ENCODE measurements at places on chromosomes 12 and 14.

GRCh38 chr12:105466901-105467598 is 136.6 kb downstream of the C12orf75 start:
- no peak for DNase-seq

- no peak for DNase-seq
Measured at GRCh38 chr12:57586128-57586527, 4.9 kb upstream of the PIP4K2C start.

DNA sequence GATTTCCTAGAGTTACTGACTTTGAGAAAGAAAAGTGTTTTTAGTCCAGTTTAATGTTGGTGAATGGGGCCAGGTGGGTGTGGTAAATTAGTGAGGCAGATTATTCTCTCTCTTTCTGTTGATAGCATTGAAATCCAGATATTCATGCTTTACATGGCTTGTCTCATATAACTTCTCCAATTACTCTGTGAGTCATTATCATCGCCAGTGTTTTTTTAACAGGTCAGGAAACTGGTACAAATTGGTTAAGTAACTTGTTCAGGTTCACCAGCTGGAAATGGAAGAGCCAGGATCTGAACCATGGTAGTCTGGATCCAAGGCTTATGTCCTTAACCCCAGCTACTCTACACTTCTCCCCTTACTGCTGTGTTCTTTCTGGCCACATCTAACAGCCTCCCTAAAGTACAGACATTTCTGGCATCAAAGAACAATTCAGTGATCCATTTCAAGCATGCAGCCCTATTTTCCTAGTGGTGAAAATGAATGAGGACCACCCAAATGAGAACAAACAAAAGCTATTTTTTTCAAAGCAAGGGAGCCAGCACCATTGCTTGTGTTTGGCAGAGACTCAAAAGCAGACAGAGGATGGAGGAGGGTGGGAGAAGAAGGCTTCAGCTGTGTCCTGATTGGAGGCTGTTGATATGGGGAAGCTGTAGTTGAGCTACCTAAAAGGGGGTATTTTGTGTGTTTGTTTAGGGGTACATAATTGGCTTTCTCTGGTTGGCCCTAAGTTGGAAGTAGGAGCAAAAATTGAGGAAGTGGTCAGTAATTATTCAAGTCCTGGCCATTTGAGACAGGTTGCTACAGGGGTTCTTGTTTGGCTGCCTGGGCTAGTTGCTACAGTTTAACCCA is 1.7 kb downstream of the IRAK3 start:
- DNase-seq, result no peak

DNA sequence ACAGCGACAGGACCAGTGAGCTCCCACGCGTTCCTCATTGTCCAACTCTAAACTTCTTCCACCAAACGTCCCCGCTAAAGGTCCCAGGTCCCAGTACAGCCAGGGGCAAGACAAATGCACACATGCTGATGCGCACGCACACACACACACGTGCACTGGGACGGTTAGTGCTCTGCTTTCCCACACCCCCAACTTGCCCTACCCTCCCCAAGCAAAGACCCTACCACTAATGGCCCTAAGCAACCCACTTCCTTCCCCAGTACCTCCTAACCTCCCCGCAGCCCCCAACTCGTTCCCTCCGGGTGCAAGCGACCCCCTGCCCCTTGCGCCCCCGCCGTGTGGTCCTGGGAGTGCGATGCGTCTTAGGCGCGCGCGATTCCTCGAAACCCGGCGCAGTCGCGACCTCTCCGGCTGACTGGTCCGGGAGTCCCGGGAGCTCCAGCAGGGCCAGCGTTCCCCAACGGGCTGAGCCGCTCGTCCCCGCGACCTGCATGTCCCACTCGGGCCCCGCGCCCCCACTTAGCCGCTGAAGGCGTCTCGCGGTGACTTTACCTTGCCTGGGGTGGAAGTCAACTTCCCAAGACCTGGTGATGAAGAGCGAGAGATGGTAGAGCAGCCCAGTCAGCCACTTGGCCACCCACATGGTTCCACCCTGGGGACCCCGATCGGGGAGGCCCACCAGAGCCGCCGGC is 578 bp downstream of the ADAMTS20 start:
- DNase-seq, result no peak

- no peak for DNase-seq
Measured at GRCh38 chr14:71137536-71138447, 230.5 kb downstream of the PCNX1 start.
